ENCODE measurements at places on chromosomes 13 and 19.

DNA sequence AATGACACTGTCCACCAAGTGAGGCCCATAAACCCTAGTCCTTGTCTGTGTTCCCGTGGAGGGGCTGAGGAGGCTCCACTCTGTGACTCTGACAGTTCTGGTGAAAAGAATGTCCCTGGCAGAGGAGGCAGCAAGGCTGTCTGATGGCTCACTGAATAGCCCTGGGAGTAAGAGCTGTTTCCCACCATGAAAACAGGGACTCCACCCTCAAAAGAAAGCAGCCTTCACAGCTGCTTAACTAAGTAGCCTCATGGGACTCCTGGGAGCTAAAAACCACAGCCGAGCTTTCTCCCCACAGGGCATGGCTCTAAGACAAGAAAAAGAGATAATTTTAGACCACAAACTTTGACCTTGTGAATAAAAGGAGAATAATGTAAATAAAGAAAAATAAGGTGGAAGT, 135.1 kb upstream of the FRY start:
- DNase-seq = no peak
- H3K36me3 ChIP-seq = no peaks in the 10 kb centered on the region
- H3K4me1 ChIP-seq = peaks cover 35% of the 10 kb centered on the region
- no peak overlapping the region for H3K27ac ChIP-seq

DNA sequence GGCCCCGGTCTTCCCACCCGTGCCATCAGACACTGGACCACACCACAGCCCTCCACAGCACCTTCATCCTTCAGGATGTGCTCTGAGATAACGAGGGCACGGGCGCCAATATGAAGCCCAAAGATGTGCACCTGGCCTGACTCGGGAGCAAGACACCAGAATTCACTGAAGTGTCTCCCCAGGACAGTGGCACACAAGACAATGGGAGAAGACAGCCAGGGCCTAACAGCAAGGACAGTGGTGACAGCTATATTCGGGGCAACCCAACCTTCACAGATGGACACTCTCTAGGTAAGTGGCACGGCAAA, 7.2 kb downstream of the DDX39A start:
- peak overlapping the region; percentile 8 for H3K27ac ChIP-seq
- no peak for DNase-seq
- H3K4me1 ChIP-seq = peaks cover 81% of the 10 kb centered on the region
- H3K36me3 ChIP-seq = peaks cover 59% of the 10 kb centered on the region
- H3K27me3 ChIP-seq = no peaks in the 10 kb centered on the region

GRCh38 chr13:111370570-111371535, 50.4 kb downstream of the TEX29 start:
- no peak for DNase-seq
- no peaks in the 10 kb centered on the region for H3K27me3 ChIP-seq
- H3K27ac ChIP-seq = no peak overlapping the region
- no peaks in the 10 kb centered on the region for H3K4me1 ChIP-seq

GRCh38 chr13:68535329-68535728, 1305.2 kb upstream of the PCDH9 start:
- no peaks in the 10 kb centered on the region for H3K36me3 ChIP-seq
- H3K4me3 ChIP-seq = no peak overlapping the region
- no peaks in the 10 kb centered on the region for H3K4me1 ChIP-seq
- no peak overlapping the region for H3K27ac ChIP-seq
- no peaks in the 10 kb centered on the region for H3K27me3 ChIP-seq
- DNase-seq = no peak

DNA sequence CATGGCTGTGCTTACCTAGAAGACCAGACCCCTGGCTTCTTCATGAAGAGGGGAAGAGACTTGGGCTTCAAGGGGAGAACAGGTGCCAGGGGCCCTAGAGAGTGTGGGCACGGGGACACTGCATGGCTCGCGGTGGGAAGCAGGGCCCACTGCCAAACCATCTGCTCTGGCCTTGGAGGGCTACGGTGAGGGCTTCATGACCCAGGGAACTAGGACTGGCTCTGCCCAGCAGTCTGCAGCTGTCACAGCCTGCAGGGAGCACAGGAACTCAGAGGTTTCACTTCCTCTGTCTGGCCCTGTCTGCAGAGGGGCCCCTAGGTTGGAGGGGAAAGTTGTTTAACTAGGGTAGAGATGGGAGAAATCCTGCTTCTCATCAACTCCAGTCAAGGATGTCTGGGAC, 4.3 kb downstream of the ERCC1 start:
- no peak overlapping the region for H3K4me3 ChIP-seq
- peaks cover 7% of the 10 kb centered on the region for H3K36me3 ChIP-seq
- DNase-seq = no peak
- no peaks in the 10 kb centered on the region for H3K27me3 ChIP-seq

- H3K36me3 ChIP-seq = no peaks in the 10 kb centered on the region
- no peak overlapping the region for H3K4me3 ChIP-seq
- no peak overlapping the region for H3K27ac ChIP-seq
- no peaks in the 10 kb centered on the region for H3K4me1 ChIP-seq
- peak; percentile 17 for DNase-seq
These were observed 43.9 kb downstream of the SIAH3 start for GRCh38 chr13:45807520-45808099.
